ENCODE measurements at places on chromosomes 3 and 15. TPM values are rescaled to one million over a fixed set of nuclear protein-coding genes. Genes with fewer than 3 reads are reported as not detected.

IL16 gene
- 19.9 TPM for total RNA-seq

RASGRF1 gene
- 0.98 TPM for total RNA-seq

SAMMSON gene
- total RNA-seq, result 0.98 TPM

TMEM212 gene
- total RNA-seq, result not detected

GABRB3 gene
- 6.9 TPM for total RNA-seq

CAV3 gene
- total RNA-seq, result not detected

DNA sequence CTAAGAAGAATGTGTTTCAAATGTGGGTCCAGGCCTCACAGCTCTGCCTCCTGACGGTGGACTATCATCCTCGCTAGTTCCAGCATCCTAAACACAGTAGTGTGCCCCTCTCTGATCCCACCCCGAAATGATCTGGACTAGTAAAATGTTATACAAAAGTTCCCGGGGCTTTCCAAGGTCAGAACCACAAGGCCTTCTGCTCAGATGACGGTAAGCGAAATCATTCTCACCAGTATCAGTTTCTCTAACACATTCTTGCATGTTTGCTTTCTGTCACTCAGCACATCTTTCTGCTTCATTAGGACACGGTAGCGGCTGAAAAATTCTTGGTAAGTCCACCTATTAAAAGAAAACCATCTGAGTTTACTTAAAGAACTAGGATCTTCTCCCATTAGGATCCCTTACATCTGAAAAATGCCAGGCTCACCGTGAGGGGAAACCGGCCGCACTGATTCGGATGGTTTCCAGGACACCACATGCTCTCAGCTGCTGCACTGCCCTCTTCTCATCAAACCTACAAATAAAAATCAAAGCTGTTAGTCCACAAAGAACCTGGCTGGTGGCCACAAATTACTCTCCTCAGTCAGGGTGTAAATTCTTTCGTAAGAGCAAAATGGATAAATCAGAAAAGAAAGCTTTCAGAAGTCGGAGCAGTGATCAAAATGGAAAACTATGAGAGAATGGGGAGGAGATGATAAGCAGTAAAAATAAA is 83.9 kb upstream of the MYO5C start:
- H3K27ac ChIP-seq, result no peak overlapping the region
- H3K4me1 ChIP-seq, result no peaks in the 10 kb centered on the region
- no peak for DNase-seq
- no peaks in the 10 kb centered on the region for H3K36me3 ChIP-seq

GRCh38 chr3:148233403-148233802 is 464.3 kb upstream of the AGTR1 start:
- no peaks in the 10 kb centered on the region for H3K27me3 ChIP-seq
- DNase-seq, result no peak
- H3K4me3 ChIP-seq, result no peak overlapping the region
- no peaks in the 10 kb centered on the region for H3K36me3 ChIP-seq
- no peaks in the 10 kb centered on the region for H3K4me1 ChIP-seq

GRCh38 chr3:171829841-171830517 is 13.2 kb upstream of the TMEM212 start:
- H3K27ac ChIP-seq, result no peak overlapping the region
- no peaks in the 10 kb centered on the region for H3K36me3 ChIP-seq
- DNase-seq, result peak; percentile 83
- H3K4me3 ChIP-seq, result no peak overlapping the region
- H3K27me3 ChIP-seq, result no peaks in the 10 kb centered on the region

- no peak within 1 kb of the TSS for H3K27ac ChIP-seq
- H3K4me1 ChIP-seq, result peaks cover 18% of the 10 kb centered on the region
- H3K4me3 ChIP-seq, result no peak within 1 kb of the TSS
Observed at GRCh38 chr15:88894819-88895767, at the start of gene HAPLN3. HAPLN3 (minus strand) TSS chr15:88895544; CDS start chr15:88887298, 8,246 bp downstream.

GRCh38 chr15:83436513-83437158 is 10.5 kb upstream of the SH3GL3 start:
- H3K4me1 ChIP-seq, result no peaks in the 10 kb centered on the region
- no peak overlapping the region for H3K4me3 ChIP-seq

DNA sequence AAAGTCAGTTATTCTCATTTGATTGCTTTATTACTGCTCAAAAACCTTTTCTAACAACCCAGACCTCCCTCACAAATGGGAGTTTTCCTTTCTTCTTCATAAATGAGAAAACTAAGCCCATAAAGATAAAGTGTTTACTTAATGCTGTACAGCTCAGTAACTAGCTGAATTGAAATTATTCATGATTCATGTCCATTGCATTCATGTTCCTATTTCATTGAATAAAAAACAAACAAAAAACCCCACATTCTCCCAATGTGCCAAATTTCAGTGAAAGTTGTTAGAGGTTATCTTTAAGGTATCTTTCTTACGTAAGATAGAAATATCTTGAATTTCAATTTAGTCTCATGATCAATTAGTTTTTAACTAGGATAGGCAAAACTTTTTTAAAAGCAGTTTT is 2.8 kb downstream of the PLSCR2 start:
- H3K27me3 ChIP-seq, result no peaks in the 10 kb centered on the region
- H3K4me3 ChIP-seq, result no peak overlapping the region

- H3K4me1 ChIP-seq, result no peaks in the 10 kb centered on the region
- no peaks in the 10 kb centered on the region for H3K36me3 ChIP-seq
Observed at GRCh38 chr15:80567721-80568157, 127.4 kb upstream of the ABHD17C start.

GRCh38 chr3:55723653-55724406 is 236.7 kb upstream of the WNT5A start:
- H3K4me3 ChIP-seq, result no peak overlapping the region
- no peak for DNase-seq
- H3K36me3 ChIP-seq, result no peaks in the 10 kb centered on the region

DNA sequence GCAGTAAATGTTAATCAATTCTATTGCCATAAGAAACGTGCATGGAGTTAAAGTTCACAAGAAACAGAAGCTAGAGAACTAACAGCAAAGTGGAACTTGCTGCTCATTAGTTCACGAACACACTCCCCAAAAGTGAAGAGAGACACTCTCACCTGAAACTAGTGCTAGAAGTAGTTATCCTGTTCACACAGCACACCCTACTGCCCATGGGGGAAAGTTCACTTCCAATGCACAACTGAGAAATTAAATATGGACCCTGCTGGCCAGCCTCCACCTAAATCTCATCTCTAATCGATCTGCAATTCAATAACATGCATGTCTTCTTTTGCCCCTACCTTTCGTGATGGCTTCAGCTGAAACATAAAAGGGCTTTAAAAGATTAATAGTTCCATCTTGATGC is 39.4 kb upstream of the FRMD4B start:
- no peak for DNase-seq
- no peak overlapping the region for H3K27ac ChIP-seq

- no peaks in the 10 kb centered on the region for H3K4me1 ChIP-seq
- no peak for DNase-seq
- no peaks in the 10 kb centered on the region for H3K27me3 ChIP-seq
- no peak overlapping the region for H3K4me3 ChIP-seq
Observed at GRCh38 chr3:21825684-21826083, 74.7 kb upstream of the ZNF385D start.

- H3K4me3 ChIP-seq, result no peak overlapping the region
- H3K4me1 ChIP-seq, result no peaks in the 10 kb centered on the region
- no peak for DNase-seq
- no peaks in the 10 kb centered on the region for H3K36me3 ChIP-seq
- H3K27me3 ChIP-seq, result peaks cover 77% of the 10 kb centered on the region
Observed at GRCh38 chr3:147391781-147392624, 14.3 kb downstream of the ZIC4 start.

DNA sequence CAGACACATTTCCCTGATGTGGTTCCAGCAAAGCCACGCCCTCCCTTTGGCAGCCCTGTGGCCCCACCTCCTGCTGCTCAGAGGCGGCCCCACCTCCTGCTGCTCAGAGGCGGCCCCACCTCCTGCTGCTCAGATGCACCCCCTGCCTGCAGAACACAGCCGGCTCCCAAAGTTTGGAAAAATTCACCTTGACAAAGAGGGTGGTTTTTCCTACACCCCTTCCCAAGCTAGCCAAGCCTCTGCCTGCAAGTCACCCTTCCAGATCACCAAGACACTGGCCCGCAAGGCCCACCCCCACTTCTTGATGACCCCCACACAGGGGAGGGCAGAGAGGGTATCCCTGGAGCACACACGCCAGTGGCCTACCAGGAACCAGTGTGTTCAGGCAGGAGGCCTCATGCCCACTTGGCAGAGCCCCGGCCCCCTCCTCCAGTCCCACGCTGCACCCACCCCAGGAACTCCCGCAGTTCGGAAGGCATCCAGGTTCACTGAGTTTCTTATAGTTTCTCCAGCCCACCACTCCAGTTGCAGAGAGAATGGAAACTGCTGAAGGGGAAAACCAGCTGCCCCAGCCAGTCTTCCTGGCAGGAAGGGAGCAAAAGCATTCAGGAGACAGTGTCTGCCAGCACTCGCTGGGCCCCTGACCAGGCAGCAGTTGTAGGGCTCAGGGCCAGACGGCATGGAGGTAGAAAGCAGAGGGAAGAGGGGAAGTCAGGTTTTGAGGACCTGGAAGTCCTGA is 2.3 kb upstream of the HAPLN3 start:
- no peaks in the 10 kb centered on the region for H3K36me3 ChIP-seq
- peaks cover 18% of the 10 kb centered on the region for H3K4me1 ChIP-seq
- H3K4me3 ChIP-seq, result no peak overlapping the region
- DNase-seq, result peak; percentile 89
- no peak overlapping the region for H3K27ac ChIP-seq

DNA sequence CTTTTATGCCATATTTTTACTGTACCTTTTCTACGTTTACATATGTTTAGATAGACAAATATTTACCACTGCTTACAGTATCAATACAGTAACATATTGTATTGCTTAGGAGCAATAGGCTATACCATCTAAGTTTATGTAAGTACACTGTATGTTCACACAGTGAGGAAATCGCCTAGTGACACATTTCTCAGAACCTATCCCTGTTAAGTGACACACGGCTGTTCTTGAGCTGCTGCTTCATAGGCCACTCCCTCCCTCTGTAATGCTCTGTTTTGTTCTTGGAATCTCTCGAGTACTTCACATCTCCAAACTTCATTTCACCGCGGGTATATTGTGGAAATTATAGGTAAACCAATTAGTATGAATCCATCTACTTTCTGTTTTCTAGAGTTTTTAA is 13.4 kb upstream of the SELENOT start:
- DNase-seq, result no peak
- H3K36me3 ChIP-seq, result peaks cover 2% of the 10 kb centered on the region
- H3K4me1 ChIP-seq, result no peaks in the 10 kb centered on the region
- no peak overlapping the region for H3K4me3 ChIP-seq
- H3K27ac ChIP-seq, result no peak overlapping the region

GRCh38 chr15:30904812-30905211 is 1.1 kb downstream of the FAN1 start:
- no peak for DNase-seq
- no peak overlapping the region for H3K4me3 ChIP-seq
- no peaks in the 10 kb centered on the region for H3K27me3 ChIP-seq
- peaks cover 18% of the 10 kb centered on the region for H3K4me1 ChIP-seq

GRCh38 chr3:156812521-156813335 is 13.4 kb upstream of the LEKR1 start:
- no peak for DNase-seq
- H3K27me3 ChIP-seq, result no peaks in the 10 kb centered on the region
- H3K27ac ChIP-seq, result no peak overlapping the region
- no peaks in the 10 kb centered on the region for H3K36me3 ChIP-seq
- no peak overlapping the region for H3K4me3 ChIP-seq
- no peaks in the 10 kb centered on the region for H3K4me1 ChIP-seq

DNA sequence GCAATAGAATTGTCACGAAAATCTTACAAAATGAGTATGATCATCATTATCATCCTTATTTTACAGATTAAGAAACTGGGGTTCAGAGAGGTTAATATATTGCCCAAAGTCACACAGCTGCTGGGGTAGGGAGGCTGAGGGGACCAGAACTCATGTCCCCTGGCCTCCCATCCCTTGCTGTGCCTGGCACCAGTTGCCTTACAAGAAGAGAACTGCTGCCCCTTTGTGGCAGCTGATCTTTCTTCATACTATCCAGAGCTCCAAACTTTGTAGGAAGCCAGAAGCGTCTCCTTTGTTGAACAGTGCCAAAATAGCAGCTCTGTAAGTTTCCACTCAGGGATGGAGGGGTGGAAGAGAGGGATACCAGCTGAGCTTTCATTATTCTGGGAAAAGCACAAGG is 236.8 kb upstream of the TBC1D5 start:
- no peaks in the 10 kb centered on the region for H3K27me3 ChIP-seq
- DNase-seq, result no peak
- H3K4me3 ChIP-seq, result no peak overlapping the region
- no peaks in the 10 kb centered on the region for H3K4me1 ChIP-seq
- H3K36me3 ChIP-seq, result no peaks in the 10 kb centered on the region

- no peaks in the 10 kb centered on the region for H3K4me1 ChIP-seq
- peaks cover 25% of the 10 kb centered on the region for H3K27me3 ChIP-seq
- no peak overlapping the region for H3K27ac ChIP-seq
Observed at GRCh38 chr15:67836477-67836876, 3.4 kb downstream of the RNU6-1 start.

GRCh38 chr3:68858549-68858948 is 73.8 kb downstream of the TAFA4 start:
- H3K4me3 ChIP-seq, result no peak overlapping the region
- H3K27ac ChIP-seq, result no peak overlapping the region
- H3K36me3 ChIP-seq, result no peaks in the 10 kb centered on the region
- DNase-seq, result no peak
- no peaks in the 10 kb centered on the region for H3K27me3 ChIP-seq

GRCh38 chr3:31254483-31254882 is 278.2 kb upstream of the STT3B start:
- no peaks in the 10 kb centered on the region for H3K36me3 ChIP-seq
- H3K27me3 ChIP-seq, result no peaks in the 10 kb centered on the region
- no peak for DNase-seq
- H3K4me3 ChIP-seq, result no peak overlapping the region
- no peak overlapping the region for H3K27ac ChIP-seq

GRCh38 chr3:108755686-108756085 is 1.5 kb downstream of the RETNLB start:
- H3K27me3 ChIP-seq, result no peaks in the 10 kb centered on the region
- DNase-seq, result no peak
- H3K36me3 ChIP-seq, result no peaks in the 10 kb centered on the region
- no peak overlapping the region for H3K27ac ChIP-seq

GRCh38 chr3:79947469-79947868 is 179.7 kb upstream of the ROBO1 start:
- no peak overlapping the region for H3K4me3 ChIP-seq
- H3K36me3 ChIP-seq, result no peaks in the 10 kb centered on the region
- no peak for DNase-seq
- H3K27ac ChIP-seq, result no peak overlapping the region
- no peaks in the 10 kb centered on the region for H3K27me3 ChIP-seq
- no peaks in the 10 kb centered on the region for H3K4me1 ChIP-seq

DNA sequence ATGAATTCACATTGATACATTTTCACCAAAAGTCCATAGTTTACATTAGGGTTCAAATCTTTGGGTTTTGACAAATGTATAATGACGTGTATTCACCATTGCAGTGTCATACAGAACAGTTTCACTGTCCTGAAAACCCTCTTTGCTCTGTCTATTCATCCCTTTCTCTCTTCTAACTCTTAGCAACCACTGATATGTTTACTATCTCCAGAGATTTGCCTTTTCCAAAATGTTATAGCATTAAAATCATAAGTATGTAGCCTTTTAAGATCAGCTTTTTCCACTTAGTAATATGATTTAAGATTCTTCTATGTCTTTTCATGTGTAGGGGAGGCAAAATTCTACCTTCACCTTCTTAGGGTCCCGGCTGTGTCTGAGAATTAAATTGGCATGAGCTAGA is 203.8 kb downstream of the TPRG1 start:
- H3K27ac ChIP-seq, result no peak overlapping the region
- H3K36me3 ChIP-seq, result no peaks in the 10 kb centered on the region
- DNase-seq, result no peak
- H3K4me3 ChIP-seq, result no peak overlapping the region
- H3K27me3 ChIP-seq, result no peaks in the 10 kb centered on the region

GRCh38 chr3:46154311-46154710 is 53.8 kb downstream of the CCR1 start:
- no peaks in the 10 kb centered on the region for H3K36me3 ChIP-seq
- no peak overlapping the region for H3K27ac ChIP-seq
- no peaks in the 10 kb centered on the region for H3K4me1 ChIP-seq
- DNase-seq, result no peak
- no peak overlapping the region for H3K4me3 ChIP-seq
- no peaks in the 10 kb centered on the region for H3K27me3 ChIP-seq
